ENCODE measurements at places on chromosomes 7 and 10. TPM values are rescaled to one million over a fixed set of nuclear protein-coding genes. Genes with fewer than 3 reads are reported as not detected.

Gene ZNF746
- 7.9 TPM for total RNA-seq

Gene NCF1
- total RNA-seq: 2.7 TPM

Gene PNLIPRP1
- not detected for total RNA-seq

Gene CHST15
- total RNA-seq: 6.1 TPM

Gene TNS3
- 4.6 TPM for total RNA-seq

Gene FOXK1
- total RNA-seq: 21.7 TPM

Gene GPR26
- total RNA-seq: not detected

Gene SPDYE8
- not detected for total RNA-seq

Gene ZNF467
- 3.6 TPM for total RNA-seq

Gene TACC2
- 90.0 TPM for total RNA-seq

Gene SPACDR
- 0.24 TPM for total RNA-seq

Gene FOXL3
- total RNA-seq: not detected

Gene CHAT
- total RNA-seq: not detected

Gene SLC18A3
- not detected for total RNA-seq
